ENCODE measurements at places on chromosomes 2 and 18.

DNA sequence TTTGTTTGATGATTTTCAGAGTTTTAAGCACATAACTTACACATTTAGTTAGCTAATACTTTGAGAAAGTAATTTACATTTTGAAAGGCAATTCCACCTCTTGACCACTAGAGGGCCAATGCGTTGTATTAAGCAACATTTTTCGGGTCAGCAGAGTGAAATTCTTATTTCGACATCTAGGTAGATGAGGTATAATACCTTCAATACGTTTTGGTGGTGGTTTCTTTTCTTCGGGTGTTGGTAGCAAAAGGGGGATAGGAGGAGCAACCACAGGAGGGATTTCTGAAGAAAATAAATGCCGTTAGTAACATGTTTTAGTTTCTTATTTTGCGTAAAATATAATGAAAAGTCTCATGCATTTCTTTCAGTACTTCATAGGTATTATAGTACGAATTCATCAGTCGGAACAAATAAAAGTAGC, 106.3 kb downstream of the TTN start:
- DNase-seq, result no peak

- no peak for DNase-seq
These were observed 470.1 kb downstream of the TMX3 start for GRCh38 chr18:68244786-68245185.

GRCh38 chr2:202418027-202418426, 41.9 kb downstream of the BMPR2 start:
- no peak for DNase-seq

GRCh38 chr18:8257851-8258434, 351.3 kb upstream of the RAB12 start:
- DNase-seq, result no peak

DNA sequence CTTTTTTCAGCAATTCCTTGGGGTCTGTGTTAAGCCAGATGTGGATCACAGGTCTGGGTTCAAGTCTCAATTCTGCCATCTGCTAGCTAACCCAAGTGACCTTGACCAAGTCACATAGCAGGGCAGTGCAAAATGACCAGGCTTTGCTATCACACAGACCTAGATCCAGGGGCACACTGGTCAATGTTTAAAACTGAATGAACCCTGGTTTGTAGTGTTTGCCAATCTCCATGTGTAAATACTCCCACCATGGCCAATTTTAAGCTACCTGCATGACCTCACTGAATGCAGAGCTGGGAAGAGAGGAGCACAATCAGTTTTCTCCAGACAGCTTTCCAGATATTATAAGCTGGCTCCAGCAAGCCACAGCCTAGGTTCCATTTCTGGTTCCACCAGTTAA, 142.9 kb downstream of the CHST9 start:
- no peak for DNase-seq

DNA sequence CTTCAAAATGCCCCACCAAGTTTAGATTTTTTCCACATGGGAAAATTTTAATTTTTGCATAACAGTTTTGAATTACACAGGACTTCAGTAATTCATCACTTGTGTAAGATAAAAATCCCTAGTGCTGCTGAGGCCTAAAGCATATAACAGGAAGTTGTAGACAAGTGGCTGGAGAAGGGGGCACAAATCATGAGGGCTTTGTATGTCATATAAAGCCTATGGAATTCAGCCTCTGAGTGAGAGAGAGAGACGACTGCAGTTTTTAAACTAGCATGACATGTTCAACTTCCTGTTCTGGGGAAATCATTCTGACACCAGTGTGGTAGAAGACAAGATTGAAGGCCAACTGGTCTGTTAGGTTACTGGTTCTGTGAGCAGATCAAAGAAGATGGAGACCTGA, 187.3 kb upstream of the CHST9 start:
- no peak for DNase-seq

DNA sequence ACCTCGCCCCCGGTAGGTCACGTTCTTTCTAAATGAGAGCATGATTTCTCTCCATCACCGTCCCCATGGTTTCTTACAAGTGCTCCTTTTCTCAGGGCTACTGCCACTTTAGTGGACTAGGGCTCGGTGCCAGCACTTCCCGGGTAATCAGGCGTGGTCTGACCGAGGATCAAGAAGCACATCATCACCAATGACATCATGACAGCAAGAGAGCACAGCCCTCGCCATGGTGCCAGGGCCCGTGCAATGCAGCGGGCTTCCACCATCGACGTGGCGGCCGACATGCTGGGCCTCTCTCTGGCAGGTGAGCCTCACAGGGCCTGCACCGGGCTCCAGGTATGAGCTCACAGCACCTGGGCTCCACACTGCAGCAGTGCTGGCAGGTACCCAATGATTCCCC, 75.2 kb downstream of the INPP4A start:
- no peak for DNase-seq
